ENCODE measurements at places on chromosomes 6 and 20.

DNA sequence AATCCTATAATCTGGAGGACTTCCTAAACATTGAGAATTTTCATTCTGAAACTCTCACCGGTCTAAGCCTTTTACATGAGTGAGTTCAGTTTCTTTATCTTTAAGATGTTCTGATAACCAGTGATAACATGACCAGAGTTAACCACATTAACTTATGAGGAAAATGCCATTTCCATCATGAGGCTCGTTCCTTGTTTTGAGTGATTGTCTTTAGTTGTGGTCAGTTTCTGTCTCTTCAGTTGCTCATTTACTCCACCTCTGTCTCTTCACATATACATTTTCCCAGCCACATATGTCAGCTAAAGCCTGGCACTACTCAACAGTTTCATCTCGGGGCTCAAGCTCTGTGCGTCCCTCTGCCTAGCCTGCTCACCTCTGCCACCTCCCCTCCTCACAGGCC, 70.4 kb downstream of the JAG1 start:
- no peak for DNase-seq

DNA sequence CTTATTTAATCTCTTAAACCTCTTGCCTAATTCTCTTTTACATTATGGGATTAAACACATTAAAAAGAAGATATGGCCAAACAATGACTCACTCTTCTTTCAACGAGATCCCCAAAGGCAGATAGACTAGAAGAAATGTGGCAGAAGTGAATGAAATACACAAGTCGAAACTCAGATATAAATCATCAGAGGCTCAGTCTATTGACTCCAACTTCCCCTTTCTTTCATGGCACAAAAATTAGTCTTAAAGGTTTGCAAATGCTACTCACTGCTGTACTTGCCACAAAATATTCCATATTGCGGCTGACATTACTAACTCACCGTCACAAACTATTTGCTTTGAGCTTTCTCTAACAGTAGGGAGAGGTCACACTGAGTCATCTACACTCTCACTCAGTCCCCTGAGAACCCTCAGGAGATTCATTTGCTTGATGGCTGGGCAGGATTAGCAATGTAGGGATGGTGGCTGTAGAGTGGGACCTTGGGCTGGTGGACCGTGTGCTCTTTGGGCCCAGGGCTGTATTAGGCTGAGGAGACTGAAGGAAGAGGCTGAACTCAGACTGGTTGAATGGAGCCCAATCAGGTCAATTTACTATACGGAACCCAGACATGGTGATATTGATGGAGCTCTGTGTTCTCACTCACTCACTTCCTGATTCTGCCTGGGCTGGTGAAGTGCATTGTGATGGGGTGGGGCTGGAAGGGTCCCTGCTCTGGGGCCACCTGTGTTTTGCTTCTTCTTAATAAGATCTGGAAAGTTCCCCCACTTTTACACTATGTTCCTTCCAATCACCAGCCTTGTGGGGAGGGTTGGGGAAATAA, 42.8 kb upstream of the UBR2 start:
- DNase-seq: peak; percentile 75

GRCh38 chr6:35948725-35949124, 27.8 kb upstream of the SRPK1 start:
- no peak for DNase-seq

DNA sequence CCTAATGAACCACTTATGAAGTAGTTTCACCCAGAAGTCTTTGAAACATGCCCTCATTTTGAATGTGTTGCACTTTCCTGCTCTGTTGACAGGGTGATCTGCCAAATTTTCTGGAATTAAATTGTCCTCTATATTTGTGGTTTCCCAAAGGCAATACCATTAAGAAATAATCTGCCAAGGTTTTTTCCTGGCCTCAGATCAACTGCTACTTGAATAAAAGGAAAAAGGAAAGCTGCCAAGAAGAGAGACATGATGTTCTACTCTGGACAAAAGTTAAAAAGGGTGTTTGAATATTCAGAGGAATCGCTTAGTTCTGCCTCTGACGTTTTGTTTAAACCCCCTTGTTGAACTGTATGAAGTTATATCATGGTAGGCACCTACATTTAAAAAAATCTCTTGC, 37.4 kb upstream of the ARMH2 start:
- peak; percentile 35 for DNase-seq

- peak; percentile 5 for DNase-seq
Measured at GRCh38 chr6:7391151-7391550, 1.5 kb downstream of the RIOK1 start.

- DNase-seq: no peak
Measured at GRCh38 chr20:59123011-59123677, 40.5 kb upstream of the ZNF831 start.

DNA sequence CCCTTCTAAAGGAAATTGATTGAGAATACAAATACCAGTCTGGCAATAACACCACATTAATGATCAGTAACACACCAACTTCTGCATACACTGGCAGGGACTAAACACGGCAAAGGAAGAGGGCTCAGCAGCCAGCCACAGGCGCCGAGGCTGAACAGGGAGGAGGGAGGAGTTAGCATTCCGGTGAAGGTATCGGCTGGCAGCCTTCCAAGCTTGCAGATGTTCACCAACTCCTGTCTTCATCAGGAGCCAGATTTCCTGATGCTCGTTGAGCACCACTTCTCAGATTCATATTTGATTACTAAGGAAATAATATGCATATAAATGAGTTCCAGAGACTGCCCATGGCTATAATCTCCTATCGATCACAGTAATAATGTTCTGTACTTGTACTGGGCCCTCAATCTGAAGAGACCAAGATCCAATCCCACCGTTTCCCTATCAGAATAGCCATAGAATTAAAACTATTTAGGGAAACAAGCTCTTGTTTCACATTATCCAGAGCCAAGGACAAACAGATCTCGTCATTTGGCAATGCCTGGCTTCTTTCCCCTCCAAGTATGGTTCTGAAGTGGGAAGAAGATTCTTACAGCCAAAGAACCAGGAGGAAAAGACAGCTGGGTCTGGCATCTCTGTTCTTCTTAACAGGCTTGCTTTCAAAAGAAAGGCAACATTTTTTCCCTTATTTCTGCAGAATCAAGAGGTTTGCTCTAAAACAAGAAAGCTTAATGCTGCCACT, 42.2 kb downstream of the GFOD1 start:
- DNase-seq: peak; percentile 49

DNA sequence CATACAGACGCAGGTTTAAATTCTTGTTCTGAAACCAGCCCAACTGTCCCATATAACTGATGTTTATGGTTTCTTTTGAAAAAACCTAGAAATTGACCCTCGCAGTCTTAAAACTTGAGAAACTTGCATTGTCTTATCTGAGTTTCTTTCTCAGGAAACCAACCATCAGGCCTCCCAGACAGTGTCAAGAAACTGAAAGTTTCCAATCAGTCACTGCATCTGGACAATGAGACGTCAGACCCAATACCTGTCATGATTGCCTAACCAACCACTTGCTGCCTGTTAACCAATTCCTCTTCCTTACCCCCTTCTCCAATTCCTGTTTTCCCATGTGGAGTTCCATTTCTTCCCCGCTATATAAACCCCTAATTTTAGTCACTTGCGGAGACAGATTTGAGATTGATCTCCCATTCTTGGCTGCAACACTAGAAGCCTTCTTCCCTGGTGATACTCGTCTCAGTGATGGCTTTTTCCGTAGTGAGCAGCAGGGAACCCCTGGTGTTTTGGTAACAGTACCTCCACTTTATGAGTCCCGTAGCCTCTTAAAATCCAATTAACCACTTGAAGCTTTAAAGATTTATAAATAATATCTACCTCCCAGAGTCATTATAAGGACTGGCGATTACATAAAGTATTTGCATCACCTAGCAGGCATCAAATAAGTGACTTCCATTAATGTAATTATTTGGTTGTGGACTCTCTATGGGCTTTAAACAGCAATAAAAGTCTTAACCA, 49.3 kb downstream of the GPR63 start:
- DNase-seq: no peak

DNA sequence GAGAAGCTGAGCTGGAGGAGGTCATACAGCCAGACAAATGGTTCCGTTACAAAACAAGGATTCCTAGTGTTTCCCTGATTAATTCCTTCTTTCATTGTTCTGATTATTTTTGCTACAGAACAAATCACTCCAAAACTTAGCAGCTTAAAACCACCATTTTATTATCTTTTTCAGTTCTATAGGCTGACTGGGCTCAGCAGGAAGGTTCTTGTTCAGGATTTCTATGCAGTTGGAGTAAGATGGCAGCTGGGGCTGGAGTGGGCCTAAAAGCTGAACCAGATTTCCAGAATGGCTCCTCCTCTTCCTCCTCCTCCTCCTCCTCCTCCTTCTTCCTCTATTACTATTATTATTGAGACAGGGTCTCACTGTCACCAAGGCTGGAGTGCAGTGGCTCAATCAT, 112.2 kb upstream of the SHLD1 start:
- DNase-seq: no peak

GRCh38 chr6:140485740-140486449, 1111.4 kb upstream of the CITED2 start:
- peak; percentile 92 for DNase-seq

- DNase-seq: no peak
Measured at GRCh38 chr20:15776770-15777466, 796.3 kb downstream of the KIF16B start.

GRCh38 chr6:44156494-44157151, 2.0 kb upstream of the CAPN11 start:
- no peak for DNase-seq

GRCh38 chr20:6559791-6560190, 207.7 kb upstream of the BMP2 start:
- DNase-seq: no peak

DNA sequence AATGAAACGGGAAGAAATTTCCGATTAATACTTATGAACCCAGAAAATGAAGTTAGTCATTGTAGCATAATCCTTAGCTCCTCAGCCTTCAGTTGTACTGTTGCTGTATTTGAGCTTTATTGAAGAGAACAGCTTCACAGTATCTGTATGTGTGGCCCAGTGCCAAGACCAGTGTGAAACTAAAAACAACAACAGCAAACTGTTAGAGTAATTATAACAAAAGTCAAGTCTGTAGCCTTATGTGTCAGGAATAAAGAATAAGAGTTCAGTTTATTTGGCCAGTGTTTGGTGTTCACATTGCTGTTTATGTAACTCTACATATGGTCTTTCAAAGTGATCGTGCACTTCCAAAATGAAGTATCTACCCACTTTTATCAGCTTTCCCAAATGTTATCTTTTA, 70.9 kb downstream of the ARID1B start:
- DNase-seq: no peak

GRCh38 chr6:14454473-14454775, 336.9 kb downstream of the CD83 start:
- DNase-seq: no peak

DNA sequence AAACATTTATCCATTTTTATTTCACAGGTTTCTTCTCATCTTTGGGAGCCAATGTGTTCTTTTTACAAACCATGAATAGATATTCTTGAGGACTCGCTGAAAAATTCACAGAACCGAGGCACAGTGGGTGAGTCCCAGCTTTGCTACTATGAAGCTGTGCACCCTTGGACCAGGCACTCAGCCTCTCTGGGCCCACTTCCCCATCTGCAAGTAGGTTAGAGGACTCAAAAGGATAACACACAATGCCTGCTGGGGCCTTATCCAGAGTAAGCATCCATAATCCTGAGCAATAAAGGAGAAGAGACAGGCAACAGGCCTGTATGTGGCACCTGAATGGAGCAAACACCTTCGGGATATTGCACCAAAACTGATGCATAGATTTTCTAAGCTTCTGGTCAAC, 153.3 kb downstream of the PREX1 start:
- DNase-seq: no peak

DNA sequence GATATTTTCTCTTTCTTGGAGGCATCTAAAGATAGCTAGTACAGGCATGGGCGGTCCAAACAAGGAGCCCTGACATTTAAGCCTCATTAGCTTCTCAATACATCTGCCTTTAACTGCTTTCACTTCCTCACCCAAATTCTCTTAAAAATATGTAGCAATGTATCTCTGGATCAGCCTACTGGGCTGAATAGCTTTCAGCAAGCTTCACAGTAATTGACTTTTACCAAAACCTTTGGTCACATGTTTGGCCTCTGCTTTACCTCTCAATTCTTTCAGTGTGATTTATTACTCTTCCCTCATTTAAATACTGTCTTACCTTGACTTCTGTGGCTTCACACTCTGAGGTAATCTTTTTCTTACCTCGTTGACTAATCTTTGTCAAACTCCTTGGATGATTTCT, 1618.1 kb downstream of the GRIK2 start:
- DNase-seq: no peak

DNA sequence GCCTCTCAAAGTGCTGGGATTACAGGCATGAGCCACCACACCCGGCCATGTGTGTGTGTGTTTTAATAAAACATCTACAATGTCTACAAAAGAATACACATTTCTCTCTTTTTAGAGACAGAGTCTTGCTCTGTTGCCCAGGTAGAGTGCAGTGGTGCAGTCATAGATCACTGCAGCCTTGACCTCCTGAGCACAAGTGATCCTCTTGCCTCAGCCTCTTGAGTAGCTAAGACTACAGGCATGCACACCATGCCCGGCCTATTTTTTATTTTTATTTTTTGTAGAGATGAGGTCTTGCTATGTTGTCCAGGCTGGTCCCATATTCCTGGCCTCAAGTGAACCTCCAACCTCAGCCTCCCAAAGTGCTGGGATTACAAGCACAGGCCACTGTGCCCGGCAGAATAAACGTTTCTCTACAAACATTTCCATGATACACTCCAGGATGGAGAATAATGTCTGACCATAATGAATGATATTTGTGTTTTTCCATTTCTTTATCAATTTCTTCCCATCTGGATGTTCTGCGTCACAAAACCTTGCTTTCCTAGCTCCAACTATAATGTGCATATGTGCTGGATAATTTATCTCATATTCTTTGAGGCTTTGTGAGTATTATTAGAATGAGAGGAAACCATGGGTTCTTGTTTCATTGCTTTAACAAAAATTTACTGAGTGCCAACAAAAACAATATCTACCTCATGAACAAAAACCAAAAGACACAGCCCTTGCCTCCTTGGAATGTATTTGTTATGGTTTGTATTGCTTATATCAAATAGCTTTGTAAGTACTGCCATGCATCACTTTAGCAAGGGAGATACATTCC, 28.6 kb upstream of the CCN2 start:
- DNase-seq: peak; percentile 93

GRCh38 chr6:32076321-32076809, 32.8 kb downstream of the TNXB start:
- peak; percentile 92 for DNase-seq

DNA sequence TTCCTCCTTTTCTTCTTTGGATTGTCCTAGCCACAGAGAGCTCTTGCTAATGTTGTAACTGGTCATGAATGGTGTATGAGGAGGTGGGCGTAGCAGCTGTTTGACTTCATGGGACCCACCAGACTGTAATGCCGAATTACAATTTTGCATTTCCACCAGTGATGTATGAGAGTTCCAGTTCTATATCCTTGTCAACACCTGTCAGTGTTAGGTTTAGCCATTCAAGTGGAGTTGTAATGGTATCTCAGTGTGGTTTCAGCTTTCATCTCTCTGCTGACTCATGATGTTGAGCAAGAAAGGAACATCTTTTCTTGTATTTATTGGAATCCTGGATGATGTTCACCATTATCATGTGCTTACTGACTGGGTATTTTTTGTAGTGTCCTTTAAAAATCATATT, 5.1 kb downstream of the IGF2R start:
- DNase-seq: peak; percentile 74

- no peak for DNase-seq
Measured at GRCh38 chr6:14871221-14871620, 374.6 kb upstream of the JARID2 start.

All from AG10803 (cell line).